Activated CD4-positive, alpha-beta T cell treated with anti-CD3 and anti-CD28 coated beads, Interleukin-2, Interleukin-4, amounts not matched to agents 100 ng/mL and 50 ng/mL, durations not matched to agents 16 hours and 8 hours (primary cell): ENCODE measurements at places on chromosomes 5 and 9.
A peak's percentile ranks its signal among the peaks of the same experiment; 100 is the strongest.

GRCh38 chr9:132235894-132236661 lies 74.2 kb downstream of the NTNG2 start:
- DNase-seq, result peak; percentile 81

DNA sequence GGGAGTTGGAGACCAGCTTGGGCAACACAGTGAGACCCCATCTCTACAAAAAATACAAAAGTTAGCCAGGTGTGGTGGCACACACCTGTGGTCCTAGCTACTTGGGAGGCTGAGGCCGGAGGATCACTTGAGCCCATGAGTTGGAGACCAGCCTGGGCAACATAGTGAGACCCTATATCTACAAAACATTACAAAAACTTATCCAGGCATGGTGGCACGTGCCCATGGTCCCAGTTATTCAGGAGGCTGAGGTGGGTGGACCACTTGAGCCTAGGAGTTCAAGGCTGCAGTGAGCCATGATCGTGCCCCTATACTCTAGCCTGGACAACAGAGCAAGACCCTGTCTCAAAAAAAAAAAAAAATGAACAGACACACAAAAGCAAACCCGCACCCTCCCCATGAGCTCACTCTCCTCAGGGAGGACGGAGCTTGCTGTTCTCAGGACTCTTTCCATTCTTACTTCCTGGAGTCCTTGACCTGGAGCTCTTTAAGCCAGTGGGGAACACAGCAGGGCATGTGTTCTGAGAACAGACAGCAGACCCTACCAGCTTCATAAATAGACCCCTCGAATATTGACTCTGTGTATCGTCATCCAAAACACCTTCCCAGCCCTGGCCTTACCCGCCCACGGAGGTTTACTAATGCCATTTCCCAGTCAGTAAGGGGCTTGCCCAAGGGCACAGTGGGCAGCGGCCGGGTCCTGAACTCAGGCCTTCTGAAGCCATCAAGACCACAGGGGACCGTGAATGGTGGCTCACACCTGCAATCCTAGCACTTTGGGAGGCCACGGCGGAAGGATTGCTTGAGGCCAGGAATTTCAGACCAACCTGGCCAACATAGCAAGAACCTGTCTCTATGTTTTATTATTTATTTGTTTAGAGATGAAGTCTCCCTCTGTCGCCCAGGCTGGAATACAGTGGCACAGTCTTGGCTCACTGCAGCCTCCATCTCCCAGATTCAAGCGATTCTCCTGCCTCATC lies 11.1 kb downstream of the PTGES2 start:
- DNase-seq, result no peak

GRCh38 chr5:106720367-106720766 lies 950.4 kb downstream of the EFNA5 start:
- DNase-seq, result no peak

GRCh38 chr9:109918339-109919163 lies 138.6 kb downstream of the PALM2AKAP2 start:
- DNase-seq, result peak; percentile 82

DNA sequence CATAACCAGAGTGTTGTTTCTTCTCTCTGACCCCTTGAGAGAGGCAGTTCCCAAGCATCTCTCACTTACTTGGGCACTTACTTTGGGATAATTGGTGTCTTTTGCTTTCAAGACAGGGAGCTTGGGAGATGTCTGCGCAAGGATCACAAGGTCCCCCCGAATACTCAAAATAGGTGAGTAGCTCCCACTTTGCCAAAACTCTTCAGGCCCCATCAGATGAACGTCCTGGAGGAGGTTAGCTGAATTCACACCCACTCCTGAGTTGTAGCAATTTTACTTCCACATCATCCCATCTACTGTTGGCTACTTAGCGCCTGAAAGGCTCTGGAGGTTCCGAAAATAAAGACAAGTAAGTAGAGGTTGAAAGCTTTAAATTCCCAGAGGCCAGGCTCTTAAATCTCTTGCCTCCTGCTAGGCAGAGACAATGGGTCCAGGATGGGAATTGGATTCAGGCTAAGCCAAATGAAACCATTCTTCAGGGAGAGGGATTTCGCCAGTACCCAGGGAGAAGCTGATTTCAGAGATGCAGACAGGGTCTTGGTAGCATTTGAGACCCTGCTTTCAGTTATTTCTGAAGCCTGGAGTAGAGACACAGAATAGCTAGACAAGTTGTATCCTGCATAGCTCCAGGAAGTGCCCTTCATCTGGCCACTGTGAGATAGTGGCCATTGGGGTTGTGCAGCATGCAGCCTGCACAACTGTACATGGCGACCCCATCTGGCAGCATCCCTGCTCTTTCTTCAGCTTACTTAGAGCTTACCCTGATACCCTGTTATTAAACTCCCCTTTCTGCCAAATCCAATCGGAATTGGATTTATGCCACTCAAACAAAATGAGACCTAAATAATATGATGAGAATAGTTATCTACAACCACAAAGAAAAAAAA lies 60.1 kb downstream of the BOD1 start:
- DNase-seq, result no peak

- peak; percentile 29 for DNase-seq
Measured at GRCh38 chr9:78030296-78030552, 1.4 kb downstream of the GNAQ start.

- no peak for DNase-seq
Measured at GRCh38 chr5:131084436-131084835, 80.6 kb downstream of the HINT1 start.

- DNase-seq, result no peak
Measured at GRCh38 chr5:84290161-84290560, 94.5 kb downstream of the EDIL3 start.

- peak; percentile 36 for DNase-seq
Measured at GRCh38 chr9:93565089-93565488, 11.3 kb upstream of the PHF2 start.

DNA sequence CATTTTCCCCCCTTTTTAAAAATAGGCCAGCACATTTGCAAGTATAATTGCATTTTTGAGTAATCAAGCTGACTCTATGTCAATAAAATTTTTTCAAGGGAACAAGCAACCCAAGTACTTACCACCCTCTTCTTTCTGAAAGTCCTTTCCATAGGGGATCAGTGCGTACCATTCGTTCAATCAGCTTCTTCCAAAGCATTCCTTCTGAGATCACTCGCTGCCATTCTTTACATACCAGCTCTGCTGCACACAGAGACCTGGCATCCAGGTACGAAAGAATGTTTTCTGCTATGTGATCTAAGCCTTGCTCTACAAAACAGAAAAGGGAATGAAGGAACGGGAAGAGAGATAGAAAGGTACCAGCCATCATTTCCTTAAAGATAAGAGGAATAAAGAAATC lies 106.6 kb downstream of the FBXW11 start:
- DNase-seq, result no peak

DNA sequence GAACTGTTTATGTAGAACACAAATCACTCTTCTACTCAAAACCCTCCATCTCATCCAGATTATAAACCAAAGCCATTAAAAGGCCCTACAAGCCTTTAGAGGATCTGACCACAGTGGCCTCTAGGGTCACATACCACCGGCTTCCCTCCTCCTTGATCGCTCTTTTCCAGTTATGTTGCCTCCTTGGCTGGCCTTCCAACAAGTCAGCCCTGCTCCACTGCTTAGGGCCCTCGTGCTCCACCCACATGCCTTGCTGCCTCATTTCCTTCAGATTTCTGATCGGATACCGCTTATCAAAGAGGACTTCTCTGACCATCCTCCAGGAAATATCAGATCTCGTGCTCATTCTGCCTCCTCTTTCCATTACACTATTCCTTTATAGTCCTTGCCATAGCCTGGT lies 139.4 kb upstream of the RAI14 start:
- DNase-seq, result no peak

DNA sequence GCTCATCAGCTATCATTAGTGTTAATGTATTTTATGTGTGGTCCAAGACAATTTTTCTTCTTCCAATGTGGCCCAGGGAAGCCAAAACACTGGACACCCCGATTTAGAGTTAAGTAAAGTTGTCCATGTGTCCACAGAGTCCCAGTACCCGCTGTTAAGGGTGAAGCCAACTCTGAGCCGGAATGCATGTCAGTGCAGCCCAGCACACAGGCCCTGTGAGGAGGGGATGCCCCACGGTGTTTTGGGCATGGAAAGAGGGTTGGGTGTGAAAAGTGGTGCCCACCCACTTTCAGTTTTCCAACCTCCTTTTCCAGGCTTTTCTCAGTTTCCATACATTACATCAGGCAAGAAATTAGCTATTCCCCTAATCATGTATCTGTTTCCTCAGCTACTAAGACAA lies 24.4 kb downstream of the SHC3 start:
- DNase-seq, result no peak

- DNase-seq, result no peak
Measured at GRCh38 chr9:121447321-121447834, 52.3 kb downstream of the GGTA1 start.

DNA sequence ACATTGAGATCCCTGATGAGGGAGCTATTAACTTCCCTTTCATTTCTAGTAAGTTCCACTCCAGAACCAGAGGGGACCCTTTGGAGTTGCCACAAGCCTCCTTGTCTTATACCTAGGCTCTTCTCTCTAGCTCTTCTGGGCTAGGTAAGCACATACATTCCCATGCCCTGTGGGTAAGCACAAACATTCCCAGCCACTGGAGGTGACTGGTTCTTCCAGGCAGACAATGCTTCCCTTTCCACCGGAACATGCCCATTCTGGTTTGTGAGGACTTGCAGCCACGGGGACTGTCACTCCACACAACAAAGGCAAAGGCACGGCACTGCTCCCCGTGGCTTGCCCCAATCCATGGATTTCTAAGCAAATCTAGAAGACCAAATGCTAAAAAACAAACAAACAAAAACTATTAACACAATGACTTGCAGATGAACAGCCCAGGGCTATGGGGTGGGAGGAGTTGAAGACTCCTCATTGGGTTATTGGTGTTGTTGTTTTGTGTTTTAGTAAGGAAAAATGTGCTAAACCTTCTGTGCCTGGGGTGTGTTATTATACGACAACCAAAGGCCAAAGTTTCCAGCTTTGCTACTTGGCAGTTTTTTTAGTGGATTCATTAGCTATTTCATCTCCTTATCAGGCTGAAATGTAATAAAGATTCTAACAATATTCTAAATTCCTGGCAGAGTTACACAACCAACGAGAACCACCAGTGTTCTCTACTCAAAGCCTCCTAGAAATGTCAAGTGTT lies 276.2 kb downstream of the SYK start:
- no peak for DNase-seq

DNA sequence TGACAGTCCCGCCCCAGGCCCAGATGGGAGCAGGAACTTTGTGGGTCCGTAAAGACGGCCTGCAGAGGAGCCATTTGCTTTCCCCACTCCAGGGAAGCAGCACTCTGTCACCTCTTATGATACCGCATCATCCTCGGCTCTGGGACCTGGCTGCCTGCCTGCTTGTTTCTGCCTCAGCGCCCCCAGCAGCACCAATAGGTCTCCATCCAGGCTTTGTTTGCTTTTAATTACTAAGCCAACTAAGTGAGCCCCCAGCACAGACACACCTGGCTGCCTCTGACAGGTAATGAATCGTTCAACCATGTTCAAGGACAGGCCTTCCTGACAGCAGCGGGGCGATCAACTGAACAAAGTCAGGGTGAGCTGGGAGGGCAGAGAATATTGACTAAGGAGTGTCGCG lies 141.4 kb downstream of the C5orf15 start:
- DNase-seq, result no peak

GRCh38 chr5:172361566-172362238 lies 78.1 kb upstream of the UBTD2 start:
- DNase-seq, result peak; percentile 95

DNA sequence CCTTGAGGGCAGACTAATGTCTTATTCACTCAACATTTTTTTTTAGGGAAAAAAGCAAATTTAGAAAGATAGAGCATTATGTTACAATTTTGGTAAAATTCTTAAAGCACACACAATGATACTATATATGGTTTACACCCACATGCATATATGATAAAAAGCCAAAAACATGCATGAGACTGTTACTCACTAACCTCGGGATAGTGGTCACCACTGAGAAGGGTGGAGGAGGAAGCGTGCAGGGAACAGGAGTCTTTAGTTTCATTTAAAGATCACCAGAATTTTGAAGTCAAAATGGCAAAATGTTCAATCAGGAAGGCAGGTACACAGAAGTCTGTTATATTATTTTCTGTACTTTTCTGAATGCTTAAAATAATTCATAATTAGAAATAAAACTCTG lies 9.2 kb downstream of the ARL15 start:
- DNase-seq, result no peak

DNA sequence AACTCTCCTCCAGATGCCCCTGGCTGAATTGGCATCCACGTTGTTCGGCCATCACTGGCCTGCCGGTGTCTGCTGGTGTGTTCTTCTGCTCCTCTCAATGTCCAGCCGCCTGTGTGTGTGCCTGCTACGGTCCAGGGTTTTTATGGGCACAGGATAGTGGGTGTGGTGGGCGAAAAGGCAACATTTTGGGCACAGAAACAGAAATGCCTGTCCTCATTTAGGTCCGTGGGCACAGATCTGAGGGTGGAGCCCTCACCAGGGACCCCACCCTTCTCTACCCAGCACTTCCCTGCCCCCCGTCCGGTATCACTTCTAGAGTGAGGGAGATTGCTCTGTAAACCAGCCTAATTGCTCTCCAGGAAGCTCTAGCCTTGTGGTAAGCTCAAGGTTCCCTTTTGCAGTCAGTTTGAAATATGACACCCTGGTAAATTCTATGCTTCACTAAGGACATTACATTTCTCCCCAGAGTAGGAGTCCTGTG lies 410.1 kb downstream of the MAT2B start:
- DNase-seq, result no peak
